Cortex of kidney (tissue), 1 donor: ENCODE measurements at places on chromosomes 12 and 14.

- no peak for DNase-seq
Measured at GRCh38 chr12:111741235-111741812, 25.4 kb upstream of the ALDH2 start.

GRCh38 chr12:112353393-112353792 lies 28.8 kb downstream of the HECTD4 start:
- DNase-seq = no peak

DNA sequence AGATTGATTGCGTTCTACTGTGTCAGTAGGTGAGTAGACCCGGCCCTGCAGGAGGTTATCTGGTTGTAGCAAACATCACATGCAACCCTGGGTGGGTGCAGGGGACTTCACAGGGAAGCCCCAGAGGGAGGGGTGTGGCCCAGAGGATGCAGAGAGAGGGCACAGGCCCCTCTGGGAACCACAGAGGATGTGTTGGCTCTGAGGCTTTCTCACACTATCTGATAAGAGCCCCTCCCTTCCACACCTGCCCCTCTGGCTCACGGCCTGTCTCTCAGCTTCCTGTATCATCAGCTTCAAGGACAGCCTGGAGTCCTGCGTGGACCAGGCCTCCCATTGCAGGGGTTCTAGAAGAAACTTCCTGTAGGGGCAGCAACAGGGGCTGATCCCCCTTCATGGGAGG lies 101.9 kb downstream of the RIN3 start:
- DNase-seq = no peak

- no peak for DNase-seq
Measured at GRCh38 chr12:113196990-113197389, 11.5 kb downstream of the RITA1 start.

GRCh38 chr14:80269353-80269925 lies 58.1 kb upstream of the DIO2 start:
- no peak for DNase-seq

DNA sequence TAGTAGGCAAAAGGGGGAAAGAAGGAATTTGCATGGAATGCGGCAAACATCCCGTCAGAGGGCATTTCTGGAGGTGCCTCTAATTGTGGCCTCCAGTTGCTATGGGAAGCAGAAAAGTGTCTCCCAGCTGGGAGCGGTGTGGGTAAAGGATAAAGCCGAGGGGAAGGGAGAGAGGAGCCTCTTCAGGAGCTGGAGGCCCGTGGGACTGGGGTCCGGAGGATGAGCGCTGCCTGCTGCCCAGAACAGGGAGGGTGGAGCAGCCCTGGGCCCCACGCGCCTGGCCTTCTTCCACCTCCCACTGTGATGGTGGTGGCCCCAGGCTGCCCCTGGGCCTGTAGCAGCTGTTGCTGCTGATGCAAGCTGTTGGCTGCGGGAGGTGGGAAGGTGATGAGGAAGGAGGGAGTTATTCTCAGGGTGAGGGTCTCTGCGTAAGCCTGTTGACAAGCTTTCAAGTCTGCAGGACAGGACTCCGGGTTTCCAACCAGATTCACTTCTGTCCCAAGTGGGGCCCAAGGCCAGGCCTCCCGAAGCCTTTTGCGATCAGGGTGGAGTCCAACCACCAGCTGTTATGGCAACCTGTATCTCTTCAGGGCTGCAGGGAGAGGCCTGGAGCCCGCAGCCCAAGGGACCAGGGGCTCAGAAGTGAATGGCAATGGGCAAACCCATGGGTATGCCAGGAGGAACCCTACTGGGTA lies 19.1 kb upstream of the PGF start:
- no peak for DNase-seq

DNA sequence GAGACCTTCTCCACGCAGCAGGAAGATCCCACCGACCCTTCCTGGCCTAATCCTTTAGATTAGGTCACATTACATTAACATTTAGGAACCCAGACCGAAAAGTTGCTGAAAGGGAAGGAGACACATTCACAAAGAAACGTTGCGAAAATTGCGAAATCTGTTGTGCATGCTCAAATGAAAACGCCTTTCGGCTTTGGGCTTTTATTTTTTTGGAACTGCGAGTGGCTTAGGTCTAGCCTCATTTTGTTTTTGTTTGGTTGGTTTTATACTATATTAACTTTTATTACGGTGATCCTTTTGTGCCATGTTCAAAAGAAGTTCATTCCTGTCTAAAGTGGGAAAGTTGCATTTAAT lies 1.5 kb downstream of the MYF6 start:
- no peak for DNase-seq

DNA sequence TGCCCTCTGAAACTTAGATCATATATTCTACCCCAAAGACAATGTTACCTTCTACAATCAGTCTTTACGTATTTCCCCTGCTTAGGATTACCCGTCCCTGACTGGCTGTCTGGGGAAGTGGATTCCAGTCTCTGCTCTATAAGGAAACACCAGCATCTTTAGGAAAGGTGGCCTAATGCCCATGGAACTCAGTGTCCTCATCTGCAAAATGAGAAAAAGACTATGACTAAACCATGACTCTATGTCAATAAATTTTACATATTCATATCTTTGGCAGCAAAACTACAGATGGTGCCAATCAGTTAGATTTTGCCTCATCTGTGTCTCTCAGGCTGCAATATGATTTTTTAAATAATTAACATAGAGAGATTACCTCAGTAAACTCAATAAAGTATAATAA lies 133.8 kb downstream of the ITPR2 start:
- no peak for DNase-seq

- DNase-seq = no peak
Measured at GRCh38 chr12:67531501-67531900, 117.0 kb upstream of the DYRK2 start.

DNA sequence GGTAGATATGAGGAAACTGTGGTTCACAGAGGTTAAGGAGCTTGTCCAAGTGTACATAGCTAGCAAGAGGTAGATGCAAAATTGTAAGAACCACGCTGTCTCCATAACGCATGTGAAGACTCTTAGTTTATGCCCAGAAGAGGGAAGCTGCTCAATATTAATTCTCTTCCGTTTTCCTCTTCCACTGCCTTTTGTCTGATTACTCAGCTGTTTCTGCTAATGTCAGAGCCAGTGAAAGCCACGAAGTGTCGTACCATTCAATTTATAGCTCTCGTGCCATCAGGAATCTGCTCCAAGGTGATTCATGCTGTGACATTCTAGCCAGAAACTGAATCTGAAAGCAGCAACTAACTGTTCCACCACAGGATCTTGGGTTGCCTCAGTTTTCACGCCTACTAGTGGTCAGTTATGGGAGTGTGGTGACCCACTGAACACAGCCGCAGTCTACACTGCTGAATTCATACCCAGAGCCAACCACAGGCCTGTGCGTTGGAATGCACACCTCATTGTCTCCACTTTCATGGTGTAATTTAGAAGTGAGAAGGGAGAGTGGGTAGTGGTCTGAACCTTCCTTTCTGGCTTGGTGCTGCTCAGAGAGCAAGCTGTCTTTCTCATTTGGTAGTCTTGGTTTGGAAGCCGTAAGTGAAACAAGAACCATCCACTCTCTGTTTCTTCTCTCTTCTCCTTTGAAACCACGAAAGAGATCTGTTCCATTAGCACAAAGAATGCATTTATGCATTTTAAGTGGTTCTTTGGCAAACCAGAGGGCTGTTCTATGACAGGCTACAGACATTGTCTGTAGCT lies 74.2 kb upstream of the NAP1L1 start:
- DNase-seq = no peak

- no peak for DNase-seq
Measured at GRCh38 chr12:62684570-62685295, 218.1 kb downstream of the MON2 start.

- DNase-seq = no peak
Measured at GRCh38 chr14:102189874-102190273, 50.2 kb downstream of the WDR20 start.

- no peak for DNase-seq
Measured at GRCh38 chr12:11962860-11963259, 107.9 kb upstream of the BCL2L14 start.

GRCh38 chr12:58443981-58444371 lies 476.3 kb downstream of the LRIG3 start:
- DNase-seq = no peak

DNA sequence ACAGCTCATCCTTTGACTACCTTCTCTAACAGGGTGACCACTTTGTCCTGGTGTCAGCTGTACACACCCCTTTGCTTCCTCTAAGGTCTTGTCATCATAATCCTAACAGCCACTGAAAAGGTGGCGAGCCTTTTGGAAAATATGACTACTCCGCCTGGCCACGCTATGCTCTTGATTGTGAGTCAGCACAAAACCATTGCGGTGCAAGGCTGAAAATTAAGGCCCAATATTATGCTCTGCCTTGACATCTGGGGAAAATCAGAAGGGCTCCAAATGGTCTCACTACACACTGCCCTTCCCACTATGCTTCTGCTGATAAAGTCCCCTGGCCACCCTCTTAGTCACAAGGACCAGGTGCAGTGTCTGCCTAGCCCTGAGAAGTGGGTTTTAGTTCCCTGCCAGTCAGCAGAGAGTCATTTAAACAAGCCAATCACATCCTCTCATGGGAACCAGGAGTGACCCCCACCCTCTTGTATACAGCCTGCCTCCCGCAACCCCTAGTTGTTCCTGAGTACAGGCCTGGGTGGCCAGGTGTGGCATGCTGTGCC lies 34.3 kb downstream of the FGD6 start:
- DNase-seq = no peak

DNA sequence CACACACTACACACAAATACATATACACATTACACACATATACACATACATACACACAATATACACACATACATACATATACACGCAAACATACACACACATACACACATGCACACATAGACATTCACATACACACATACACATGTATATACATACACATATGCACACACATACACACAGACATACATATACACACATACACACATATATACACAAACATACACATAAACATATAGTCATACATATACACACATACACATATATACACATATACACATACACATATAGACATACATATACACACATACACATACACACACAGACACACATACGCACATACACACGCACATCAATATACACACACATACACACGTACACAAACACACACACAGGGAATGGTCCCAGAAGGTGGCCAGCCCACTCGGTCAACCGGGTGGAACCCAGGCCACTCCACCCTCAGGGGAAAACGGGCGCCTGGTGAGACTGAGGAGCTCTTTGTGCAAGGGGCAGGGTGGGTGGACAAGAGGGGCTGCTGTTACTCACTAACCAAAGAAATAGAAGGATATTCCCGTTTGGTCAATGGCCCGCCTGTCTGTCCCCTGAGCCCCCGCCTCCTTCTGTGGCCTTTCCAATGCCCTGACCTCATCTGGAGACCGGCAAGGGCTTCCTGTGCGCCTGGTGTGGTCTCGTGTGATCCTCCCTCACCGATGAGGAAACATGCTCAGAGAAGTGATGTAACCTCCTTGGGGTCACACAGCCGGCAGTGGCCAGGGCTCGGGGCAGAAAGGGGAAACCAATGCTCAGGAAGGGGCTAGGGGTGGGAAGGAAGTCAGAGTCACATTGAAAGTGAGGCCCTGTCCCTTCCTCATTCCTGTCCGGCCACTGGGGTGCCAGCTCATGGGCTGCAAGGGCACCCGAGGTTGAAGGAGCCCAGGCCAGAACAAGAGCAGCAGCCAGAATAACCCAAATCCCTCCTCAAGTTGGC lies 5.3 kb downstream of the TRPV4 start:
- DNase-seq = no peak

- no peak for DNase-seq
Measured at GRCh38 chr14:83425706-83426105, 1892.1 kb upstream of the SEL1L start.

DNA sequence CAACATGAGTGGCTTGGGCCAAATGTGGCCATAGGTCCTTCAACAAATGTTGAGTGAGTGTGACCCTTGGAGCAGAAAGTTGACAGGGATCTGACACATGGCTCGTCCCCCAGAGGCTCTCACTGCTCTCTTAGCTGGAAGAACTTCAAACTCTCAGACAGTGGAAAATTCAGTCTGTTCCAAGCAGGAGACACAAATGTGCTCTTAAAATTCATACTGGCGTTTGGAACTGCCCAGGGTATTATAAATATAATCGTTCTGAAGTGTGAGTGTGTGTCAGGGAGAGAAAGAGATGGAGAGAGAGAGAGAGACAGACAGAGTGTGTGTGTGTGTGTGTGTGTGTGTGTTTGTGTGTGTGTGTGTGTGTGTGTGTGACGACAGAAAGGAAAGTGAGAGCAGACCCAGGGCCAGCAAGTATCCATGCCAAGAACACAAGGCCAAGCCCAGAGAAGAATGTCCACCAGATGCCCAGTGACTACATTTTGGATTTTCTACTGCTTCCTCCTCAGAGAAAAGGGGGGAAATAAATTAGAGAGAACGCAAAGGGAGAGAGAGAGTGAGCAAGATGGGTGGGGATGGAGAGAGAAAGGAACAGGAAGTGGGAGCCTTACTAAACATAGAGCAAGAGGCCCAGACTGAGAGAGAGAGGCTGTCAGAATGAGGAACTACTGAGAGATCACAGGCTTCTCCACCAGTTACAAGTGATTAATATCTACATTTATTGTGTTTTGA lies 193.6 kb upstream of the NUDT4 start:
- no peak for DNase-seq

DNA sequence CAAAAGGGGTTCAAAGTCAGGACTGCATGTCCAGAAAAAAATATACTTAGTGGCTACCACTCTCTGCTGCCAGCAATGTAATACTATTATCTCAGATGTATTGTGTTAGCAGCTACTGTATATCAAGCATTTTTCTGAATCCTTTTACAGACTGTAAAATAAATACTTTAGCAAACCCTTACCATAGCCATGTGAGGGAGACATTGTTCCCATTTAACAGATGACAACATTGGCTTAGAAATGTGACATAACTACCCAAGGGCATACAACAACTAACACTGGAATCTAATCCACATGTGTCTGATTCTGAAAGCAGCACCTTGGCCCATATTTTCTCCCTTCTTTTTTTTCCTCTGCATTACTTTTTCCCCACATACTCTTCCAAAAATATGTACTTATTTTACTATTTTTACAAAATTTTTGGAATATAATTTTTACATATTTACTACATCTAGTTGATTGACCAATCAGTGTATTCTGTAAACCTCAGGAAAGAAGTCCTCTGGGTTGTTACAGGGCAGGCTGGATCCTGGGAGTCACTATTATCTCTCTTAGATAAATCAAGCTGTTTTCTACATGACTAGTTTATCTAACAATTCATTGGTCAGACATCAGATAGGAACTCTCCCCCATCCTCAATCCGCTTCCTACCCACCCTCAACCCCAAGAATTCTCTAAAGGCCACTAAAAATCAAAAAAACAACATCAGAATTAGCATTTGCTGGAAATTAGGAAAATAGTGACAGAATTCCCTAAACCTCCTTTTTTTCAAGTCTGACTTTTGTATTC lies 154.1 kb downstream of the BTG1 start:
- DNase-seq = no peak

- DNase-seq = no peak
Measured at GRCh38 chr14:58078471-58078870, 73.5 kb downstream of the ARMH4 start.

GRCh38 chr12:51349026-51349425 lies 2.5 kb upstream of the CELA1 start:
- DNase-seq = no peak

DNA sequence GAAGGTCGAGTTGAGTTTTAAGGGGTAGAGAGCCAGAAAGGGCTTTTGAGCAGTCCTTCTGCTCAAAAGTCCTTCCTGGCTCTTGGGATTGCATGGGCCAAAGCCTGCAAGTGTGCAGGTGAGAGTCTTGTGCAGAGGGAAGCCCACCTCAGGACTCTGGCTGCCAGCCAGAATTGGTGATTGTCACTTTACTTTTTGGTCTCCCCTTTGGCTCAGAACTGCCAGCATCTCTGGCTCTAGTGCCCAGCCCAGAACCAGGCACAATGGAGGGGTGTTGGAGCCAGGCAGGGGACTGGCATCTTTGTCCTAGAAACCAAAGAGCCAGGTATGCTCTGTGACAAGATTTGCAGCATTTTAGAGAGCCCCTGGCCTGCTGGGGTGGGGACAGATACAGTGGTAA lies 23.5 kb downstream of the FAM222A start:
- DNase-seq = no peak
